ENCODE measurements at places on chromosomes 16 and 17.

DNA sequence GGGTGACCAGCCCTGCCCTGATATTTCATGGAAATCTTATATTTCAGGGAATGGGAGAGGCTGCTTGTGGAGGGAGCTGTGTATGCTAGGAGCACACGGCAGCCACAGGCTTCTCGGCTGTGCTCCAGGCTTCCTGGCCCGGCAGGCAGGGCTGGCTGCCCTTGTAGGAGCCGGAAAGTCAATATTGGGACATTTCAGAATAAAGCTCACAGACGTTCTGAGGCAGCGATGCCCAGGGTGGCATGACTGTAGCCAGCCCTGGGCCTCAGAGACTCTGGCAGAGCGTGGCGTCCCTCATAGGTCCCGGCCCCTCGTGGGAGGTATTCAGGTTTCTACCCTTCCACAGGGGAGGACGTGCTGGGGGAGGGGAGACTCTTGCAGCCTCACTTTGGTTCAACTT, 65.7 kb downstream of the BANP start:
- DNase-seq, result no peak

DNA sequence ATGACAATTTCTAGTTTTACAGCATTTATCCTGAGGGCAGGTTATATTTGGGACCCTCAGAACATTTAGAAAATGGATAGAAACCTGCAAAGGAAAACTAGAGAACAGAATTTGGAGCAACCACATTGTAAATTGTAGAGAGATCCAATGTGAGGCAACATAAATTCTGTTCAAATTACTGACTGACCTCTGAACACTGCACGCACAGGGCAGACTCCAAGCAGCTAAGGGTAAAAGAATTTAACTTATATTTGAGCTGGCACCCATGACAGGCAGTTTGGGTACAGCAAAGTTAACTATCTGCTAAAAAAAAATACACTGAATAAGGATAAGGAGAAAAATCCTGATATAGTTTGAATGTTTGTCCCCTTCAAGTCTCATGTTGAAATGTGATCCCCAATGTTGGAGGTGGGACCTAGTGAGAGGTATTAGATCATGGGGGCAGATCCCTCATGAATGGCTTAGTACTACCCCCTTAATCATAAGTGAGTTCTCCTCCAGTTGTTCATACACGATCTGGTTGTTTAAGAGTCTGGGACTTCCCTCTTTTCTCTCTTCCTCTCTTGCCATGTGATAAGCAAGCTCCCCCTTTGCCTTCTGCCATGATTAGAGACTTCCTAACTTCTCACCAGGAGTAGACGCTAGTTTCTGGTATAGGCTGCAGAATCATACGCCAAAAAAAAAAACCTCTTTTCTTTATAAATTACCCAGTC, 75.7 kb downstream of the FBXL20 start:
- DNase-seq, result no peak

GRCh38 chr17:2892305-2892971, 96.2 kb downstream of the RAP1GAP2 start:
- no peak for DNase-seq

- DNase-seq, result peak; percentile 55
Observed at GRCh38 chr17:732067-732901, at the start of gene TLCD3A. TLCD3A (plus strand) TSS chr17:732596; CDS start chr17:732648, 52 bp downstream.

DNA sequence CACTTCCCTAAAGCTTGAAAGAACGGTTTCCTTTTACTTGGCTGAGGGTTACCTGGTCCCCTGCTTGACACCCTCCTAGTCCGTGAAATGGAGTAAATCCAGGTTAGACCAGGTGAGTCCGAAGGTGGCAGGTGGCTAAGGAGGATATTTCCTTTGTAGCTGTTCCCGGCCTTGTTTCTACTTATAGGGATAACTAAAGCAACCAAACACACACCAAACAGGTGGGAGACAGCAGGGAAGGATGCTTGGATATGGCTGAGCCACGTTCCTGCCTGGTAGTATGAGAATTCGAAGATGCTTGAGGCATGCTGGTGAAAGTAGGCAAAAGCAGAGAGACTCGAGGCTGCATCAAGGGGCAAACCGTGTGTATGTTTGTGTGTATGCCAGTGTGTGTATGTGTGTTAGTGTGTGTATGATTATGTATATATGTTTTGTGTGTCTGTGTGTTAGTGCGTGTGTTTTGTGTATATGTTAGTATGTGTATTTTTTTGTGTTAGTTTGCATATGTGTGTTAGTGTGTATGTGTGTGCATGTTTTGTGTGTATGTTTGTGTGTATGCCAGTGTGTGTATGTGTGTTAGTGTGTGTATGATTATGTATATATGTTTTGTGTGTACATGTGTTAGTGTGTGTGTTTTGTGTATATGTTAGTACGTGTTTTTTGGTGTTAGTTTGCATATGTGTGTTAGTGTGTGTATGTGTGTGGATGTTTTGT, 28.9 kb downstream of the RBFOX1 start:
- no peak for DNase-seq

GRCh38 chr17:75808905-75809621, 24.5 kb downstream of the UNK start:
- no peak for DNase-seq

GRCh38 chr17:67606471-67606870, 111.3 kb upstream of the NOL11 start:
- DNase-seq, result peak; percentile 71

GRCh38 chr17:69870091-69870530, 204.9 kb upstream of the KCNJ16 start:
- no peak for DNase-seq

- DNase-seq, result no peak
Observed at GRCh38 chr16:85678821-85679220, 9.9 kb downstream of the GINS2 start.

GRCh38 chr16:19926449-19927390, 42.1 kb upstream of the GPRC5B start:
- no peak for DNase-seq

- DNase-seq, result peak; percentile 70
Observed at GRCh38 chr16:11079652-11080187, 135.4 kb downstream of the CLEC16A start.

DNA sequence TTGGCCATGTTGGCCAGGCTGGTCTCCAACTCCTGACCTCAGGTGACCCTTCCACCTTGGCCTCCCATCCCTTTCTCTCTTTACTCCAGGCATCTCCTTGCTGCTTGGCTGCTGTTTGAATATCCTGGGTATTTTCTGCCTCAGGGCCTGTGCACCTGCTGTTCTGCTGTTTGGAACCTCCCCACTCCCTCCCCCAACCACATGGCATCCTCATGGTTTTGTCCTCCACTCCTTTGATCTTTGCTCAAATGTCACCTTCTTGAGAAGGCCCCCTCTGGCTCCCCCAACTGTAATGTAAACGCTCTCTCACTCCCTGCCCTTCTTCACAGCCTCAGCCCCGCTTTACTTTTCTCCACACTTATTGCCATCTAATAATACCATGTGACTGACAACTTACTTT, 152.0 kb downstream of the GSG1L start:
- DNase-seq, result no peak

DNA sequence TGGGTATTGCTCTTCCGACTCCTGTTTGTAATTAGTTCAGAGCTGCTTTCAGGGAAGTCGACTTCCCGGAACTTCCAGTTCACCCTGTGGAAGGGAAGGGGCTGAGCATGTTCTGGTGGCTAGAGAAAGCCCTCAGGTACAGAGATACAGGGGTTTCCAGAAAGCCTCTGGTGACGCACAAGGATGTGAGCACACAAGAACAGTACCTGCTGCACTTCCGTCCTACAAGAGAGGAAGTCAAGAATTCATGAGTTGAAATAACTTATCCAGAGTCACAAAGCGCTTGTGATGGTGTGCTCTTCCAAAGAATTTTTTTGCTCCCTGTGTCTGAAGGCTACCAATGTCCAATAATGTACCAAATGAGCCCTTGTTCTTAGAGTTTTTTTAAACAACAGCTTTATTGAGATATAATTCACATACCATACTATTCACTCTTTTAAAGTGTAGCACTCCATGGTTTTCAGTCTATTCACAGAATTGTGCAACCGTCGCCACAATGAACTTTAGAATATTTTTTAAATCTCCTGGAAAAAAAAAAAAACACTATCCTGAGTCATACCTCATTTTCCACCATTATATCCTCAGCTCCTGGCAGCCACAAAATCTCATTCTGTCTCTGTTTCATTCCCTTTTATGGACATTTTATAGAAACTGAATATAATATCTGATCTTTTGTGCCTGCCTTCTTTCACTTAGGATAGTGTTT, 327.6 kb downstream of the CDH13 start:
- no peak for DNase-seq

DNA sequence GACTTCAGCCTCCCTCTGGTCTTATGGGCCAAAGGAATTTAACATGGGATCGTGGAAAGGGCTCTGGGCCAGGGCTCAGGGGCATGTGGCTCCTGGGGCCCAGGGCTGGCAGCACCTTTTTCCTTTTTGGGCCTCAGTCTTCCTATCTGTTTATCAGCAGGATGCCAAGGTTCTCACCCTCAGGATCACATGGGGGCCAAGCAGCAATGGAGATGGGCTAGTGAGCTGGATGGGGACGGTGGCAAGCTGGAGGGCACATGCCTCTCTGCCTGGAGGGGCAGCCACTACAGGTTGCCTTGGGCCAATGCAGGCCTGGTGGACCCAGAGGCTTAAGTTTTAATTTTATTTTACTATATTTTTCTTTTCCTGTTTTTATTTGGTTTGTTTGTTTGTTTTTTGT, 95.4 kb downstream of the CYLD start:
- DNase-seq, result no peak

GRCh38 chr17:71976011-71976649, 144.7 kb upstream of the SOX9 start:
- DNase-seq, result no peak
